ENCODE measurements at places on chromosomes 7 and 10.

DNA sequence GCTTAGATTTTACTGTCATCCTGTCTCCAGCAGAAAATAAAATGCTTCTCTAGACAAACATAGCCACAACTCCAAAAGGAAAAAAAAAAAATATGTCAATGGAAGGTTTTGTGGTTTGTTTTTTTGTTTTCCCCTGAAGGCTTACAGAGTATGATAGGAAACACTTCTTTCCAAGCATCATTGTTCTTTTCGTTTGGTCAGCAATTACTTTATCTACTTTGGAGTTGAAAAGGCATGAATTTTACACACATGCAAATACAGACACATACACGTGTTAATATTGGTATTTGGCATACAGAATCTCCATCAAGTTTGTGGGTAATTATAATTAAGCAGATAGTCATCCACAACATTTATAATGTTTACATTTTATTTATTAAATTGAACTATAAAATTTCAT, 496.9 kb upstream of the MBL2 start:
- DNase-seq = no peak

- no peak for DNase-seq
These were observed 69.7 kb upstream of the NEUROD6 start for GRCh38 chr7:31410265-31410664.

DNA sequence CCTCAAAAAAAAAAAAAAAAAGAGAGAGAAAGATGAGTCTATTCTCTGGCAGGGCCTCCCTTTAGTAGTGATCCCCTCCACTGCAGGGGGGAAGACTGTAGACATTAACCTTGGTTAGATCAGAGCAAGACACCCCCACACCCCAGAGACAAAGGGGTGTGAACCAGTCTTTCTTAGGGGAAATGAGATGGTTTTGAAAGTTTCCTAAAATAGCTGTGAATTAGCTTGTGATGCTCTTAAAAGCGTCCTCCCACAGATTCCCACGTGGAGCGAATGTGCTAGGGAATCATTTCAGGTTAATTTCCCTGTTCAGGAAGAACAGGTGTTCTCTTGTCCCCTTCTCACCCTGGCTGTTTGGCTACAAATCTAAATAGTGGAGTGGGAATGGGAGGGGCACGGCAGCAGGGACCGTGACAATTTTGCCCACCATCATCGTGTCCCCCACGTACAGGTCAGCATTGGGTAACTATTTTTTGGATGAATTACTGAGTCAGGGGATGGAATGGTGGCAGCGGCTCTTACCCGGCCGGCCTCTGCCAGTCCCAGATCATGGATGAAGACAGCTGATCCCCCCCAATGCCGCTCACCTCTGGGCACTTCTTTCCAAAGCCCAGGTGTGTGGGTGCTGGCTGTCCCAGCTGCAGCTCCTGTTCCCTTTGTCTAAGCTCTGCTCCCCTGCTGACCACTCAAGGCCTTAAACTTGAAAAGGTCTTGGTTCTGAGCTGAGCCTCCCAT, 152.9 kb downstream of the CCDC3 start:
- no peak for DNase-seq

GRCh38 chr7:102389810-102390209, 6.4 kb upstream of the PRKRIP1 start:
- no peak for DNase-seq

DNA sequence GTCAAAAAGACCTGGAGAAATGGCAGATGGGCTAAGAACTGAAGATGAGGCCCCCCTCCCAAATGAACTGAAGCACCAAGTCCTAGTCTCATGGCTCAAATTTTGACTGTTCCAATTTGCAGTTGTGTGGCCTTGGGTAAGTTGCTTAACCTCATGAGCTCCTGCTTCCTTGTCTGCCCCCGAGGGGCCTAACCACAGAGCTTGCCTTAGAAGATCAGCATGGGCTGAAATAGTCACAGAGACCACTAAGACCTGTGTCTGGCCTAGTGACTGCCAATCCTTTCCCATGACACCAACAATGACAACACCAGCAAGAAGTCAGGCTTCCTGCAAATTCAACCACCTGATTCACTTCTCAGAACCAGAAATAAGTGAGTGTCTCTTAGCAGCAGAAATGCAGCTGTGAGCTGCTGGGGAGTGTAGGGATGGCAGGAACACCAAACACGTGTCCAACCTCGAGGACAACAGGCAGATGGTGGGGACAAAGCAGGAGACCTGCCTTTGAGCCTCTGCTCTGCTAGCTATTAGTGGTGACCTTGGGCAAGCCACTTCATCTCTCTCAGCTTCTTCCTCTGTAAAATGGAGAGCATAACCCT, 23.7 kb downstream of the CRHR2 start:
- DNase-seq = no peak

DNA sequence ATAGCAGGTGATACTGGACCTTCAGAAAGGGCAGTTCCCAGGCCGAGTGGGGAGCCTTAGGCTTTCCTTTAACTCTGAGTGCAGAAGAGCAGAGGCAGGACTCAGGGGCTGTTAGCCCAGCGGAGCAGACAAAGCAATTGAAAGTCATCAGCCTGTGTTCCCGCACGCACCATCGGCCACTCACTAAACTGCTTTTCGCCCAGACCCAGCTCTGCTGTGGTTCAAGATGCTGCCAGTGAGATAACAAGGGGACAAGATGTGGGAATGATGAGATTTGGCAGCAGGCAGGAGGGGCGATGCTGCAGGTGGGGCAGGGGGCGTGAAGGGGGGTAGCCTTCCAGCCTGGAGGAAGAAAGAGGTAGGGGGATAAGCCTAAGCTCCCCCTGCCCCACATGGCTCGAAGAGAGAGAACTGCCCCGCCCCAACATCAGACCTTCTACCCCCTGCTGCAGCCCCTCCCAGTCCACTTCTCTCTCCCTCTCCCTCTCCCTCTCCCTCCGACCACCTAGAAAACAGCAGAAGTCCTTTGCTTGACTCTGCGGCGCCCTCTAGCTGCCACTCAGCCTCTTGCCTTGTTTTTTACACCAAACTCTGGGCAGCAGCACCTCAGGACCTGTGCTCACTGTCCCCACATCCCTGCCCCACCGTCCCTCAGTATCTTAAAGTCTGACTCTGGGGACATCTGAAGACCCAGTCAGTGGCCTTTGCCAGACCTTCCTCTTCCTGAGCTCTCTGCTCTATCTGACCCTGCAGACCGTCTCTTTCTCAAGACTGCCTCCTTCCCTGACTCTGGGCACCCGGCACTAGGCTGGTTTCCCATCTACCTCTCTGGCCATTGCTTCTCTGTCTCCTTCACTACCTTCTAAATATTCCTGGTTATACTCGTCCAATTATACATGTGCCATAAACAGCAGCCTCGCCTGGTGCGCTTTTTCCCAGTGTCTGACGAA, 110.5 kb downstream of the C10orf105 start:
- DNase-seq = peak; percentile 44

DNA sequence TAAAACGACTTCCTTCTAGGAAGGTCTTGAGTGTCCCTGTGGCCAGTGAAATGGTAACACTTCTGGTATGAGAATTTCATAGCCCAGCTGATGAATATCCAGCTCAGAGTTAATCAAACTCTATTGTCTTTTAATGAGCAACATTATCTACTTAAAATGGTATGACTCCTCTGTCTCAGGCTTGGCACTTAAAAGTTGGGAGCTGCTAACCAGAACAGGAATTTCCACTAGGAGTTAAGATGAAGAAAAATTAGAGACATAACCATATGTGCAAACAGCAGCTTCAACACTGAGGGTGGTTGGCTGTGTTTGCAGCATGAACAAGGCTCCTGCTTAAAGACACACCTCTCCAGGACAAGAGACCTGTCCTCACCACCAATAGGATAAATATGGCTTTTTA, 46.8 kb downstream of the CH25H start:
- DNase-seq = no peak

Measured in stimulated activated CD8-positive, alpha-beta memory T cell treated with anti-CD3 and anti-CD28 coated beads, Interleukin-12 subunit alpha, Interleukin-12 subunit beta, amount 100 ng/mL, for 1 hour (primary cell).